ENCODE measurements at places on chromosomes 16 and 17.

- no peak for DNase-seq
Measured at GRCh38 chr17:39591958-39592954, 15.5 kb downstream of the NEUROD2 start.

DNA sequence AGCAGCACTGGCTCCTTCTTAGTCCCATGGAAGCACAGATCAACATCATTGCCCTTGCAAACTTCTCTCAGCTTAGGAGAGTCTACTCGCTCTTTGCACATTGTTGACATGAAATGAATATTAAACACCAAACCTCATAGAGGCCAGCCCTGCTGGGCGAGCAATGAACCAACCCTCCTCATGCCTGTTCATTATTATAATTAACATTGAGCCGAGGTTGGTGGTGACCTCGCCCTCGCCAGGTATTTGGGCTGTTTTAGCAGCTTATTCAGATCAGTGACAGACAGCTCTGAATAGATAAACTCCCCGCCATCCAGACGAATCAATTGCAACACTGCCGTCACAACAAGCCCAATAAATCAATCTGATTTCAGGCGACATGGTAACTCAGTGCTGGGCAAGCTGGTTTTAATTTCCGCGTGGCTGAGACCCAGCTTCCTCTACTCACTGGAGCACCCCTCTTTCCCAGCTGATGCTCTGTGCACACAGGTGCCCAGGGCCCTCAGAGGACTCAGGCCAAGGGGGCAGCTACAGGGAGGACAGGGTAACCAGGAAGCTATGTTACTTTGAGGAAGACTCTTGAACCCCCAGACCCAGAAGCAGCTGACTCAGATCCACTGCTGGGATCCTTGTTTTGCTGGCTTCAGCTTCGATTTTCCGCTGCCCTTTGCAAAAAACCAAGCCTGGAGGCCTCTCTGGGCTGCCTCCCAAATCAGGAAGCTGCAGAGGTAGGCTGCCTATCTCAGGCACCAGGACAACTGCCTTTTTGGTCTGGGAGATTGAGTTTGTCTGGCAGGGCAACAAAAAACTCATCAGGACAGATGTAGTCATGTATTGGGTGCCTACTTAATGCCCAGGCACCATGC lies 10.7 kb upstream of the SEZ6 start:
- DNase-seq, result no peak

- no peak for DNase-seq
Measured at GRCh38 chr16:8851761-8852403, 16.9 kb downstream of the CARHSP1 start.

GRCh38 chr17:2297023-2297422 lies 6.6 kb downstream of the SMG6 start:
- no peak for DNase-seq

DNA sequence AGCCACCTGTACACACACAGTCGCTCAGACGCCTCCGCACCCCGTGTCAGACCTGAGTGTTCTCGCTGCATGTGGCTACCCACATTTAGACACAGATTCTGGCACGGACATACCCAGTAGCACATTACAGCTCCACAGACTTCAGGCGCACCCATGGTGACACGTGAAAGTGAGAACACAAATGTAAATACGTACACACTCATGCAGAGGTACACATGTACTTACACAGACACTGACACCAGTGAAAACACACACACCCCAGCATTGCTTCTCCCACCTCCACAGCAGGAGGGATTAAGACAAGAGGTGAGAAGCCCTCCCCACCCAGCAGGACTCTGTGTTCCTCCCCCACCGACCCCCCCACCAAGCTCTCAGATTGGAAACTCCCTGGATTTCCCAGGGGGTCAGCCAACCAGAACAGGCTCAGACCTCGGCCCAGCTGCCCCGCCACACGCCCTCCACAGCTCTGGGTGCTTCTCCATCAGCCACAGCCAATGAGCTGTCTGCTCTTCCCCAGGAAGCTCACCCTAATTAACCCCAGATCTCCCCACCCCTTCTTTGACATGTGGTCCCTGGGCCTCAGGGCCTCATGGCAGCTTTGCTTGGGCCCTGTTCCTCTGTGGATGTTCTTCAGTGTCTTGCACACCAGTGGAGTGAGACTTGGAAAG lies 5.3 kb upstream of the FOXN1 start:
- no peak for DNase-seq
